ENCODE measurements at places on chromosomes 5 and 9. TPM values are rescaled to one million over a fixed set of nuclear protein-coding genes. Genes with fewer than 3 reads are reported as not detected.

DNA sequence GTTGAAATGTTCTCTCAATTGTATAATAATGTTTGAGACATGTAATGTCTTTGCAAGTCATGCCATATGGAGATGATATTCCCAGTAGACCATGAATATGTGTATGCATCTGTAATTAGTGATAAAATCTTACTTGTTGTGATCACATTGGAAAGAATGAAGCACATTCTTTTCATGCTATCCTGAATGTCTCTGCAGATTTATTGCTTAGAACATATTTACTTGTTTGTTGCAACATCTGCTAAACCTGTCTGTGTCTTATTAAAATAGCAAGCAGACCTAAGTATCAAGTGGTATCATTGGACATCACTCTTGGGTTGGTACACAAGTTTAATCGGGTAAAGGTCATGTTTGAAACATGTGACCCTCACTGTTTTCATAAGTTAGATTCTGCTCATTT lies 265.5 kb upstream of the CD180 start:
- no peak for DNase-seq

- DNase-seq = no peak
Observed at GRCh38 chr5:107247427-107247826, 423.3 kb downstream of the EFNA5 start.

C5orf52 gene
- not detected for polyA plus RNA-seq

DNA sequence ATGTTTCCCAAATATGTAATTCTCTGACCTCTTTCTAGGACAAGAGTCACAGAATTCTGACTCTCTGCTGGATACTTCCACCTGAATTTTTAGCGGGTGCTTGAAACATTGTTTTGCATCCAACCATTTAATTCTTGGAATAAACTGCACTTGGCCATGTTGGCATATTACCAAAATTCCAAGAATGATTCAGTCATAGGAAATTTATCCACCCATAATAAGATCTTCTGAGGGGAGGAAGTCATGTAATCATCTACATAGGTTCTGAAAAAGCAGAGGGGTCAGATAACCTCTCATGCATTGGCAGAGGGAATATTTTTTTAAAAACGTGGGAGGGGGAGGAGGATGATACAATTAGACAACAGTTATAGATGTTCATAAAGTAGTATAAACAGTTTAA lies 156.9 kb downstream of the PAM start:
- no peak for DNase-seq

- DNase-seq = no peak
Observed at GRCh38 chr5:1831257-1831656, 30.1 kb downstream of the NDUFS6 start.

GRCh38 chr5:119336845-119337580 lies 18.8 kb upstream of the TNFAIP8 start:
- no peak for DNase-seq

DNA sequence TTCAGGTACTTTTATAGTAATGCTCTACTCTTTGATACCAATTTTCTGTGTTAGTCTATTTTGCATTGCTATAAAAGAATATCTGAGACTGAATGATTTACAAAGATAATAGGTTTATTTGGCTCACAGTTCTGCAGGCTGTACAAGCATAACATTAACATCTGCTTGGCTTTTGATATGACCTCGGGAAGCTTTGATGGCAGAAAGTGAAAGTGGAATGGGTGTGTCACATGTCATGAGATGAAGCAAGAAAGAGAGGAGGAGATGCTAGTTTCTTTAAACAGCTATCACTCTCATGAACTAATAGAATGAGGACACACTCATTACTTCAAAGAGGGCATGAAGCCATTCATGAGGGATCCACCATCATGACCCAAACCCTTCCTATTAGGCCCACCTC lies 270.9 kb upstream of the IL12B start:
- DNase-seq = no peak

GRCh38 chr5:40780858-40781257 lies 17.3 kb downstream of the PRKAA1 start:
- no peak for DNase-seq

DNA sequence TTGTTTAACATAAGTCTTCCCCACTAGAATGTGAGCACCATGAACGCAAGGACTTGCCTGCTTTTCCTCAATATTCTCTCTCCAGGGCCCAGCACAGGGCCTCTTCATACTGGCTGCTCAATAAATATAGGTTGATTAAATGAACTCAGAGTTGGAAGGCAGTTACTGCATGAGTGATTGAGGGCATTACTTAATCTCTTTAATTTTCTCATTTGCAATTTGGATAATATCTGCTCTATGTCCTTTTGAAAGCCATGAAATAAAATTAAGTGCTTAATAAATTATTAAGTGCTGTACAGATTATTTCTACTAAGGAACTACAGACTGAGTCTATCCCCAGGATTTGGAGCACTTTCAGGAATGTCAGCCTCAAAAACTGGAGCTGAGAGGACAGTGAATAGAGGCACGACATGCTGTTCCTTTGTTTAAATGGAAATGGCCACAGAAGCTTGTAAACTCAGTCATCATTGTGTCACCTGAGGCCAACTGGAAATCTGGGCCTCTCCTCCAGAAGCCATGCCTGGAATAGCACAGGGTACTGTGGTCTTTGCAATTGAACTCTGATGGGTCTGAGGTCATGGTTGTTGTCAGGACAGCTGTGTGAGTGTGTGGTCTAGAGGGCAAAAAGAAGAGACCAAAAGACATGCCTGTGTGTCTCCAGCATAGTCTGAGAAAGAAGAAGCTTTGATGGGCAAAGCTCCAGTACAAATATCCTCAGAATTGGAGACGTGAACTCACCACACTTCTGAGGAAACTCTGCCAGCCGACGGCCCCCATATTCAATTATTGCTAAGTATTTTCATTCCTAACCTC lies 86.1 kb downstream of the SH3TC2 start:
- no peak for DNase-seq

DNA sequence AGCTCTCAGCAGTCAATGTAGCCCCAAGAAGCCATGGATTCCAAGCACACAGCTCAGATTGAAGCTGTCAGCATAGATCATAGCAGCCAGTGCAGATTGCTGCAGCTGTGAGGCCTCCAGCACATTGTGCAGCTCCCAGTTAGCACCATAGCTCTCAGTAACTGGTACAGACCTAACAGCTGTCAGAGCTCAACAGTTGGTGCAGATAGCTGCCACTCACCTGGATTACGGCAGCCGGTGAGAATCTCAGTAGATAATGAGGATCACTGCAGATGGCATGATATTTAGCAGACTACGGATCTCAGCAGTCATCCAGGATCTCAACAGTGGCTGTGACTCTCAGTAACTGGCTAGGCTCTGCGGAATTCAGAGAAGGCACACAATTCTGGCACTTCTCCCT lies 500.4 kb downstream of the TUSC1 start:
- DNase-seq = no peak

OXCT1 gene
- 44.1 TPM for polyA plus RNA-seq

- DNase-seq = no peak
Observed at GRCh38 chr9:74963056-74963455, 10.3 kb upstream of the C9orf40 start.

DNA sequence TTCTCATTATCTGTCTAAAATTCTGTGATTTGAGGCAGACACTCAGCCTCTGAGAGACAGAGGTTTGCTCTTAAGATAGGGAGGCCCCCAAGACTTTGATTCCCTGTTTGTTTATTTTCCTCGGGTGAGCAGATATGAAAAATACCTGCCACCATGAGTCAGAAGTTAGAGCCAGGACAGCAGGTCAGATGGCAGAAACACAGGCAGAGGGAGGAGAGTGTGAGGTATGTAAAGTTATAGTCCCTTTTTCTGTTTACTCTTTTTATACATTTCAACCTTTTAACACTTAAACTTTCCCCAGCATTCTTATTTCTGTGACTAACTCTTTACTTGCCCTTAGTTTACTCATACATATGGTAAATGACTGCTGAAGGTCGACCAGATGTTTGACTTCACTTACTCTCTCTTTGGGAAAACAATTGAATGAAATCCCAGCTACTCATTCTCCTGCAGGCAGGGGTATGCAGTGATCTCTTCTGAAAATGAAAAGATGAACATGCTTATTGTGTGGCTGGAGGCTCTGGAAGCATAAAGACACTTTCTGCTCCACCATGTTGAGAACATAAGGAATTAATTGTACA lies 383.8 kb downstream of the NTRK2 start:
- DNase-seq = no peak

ABCA1 gene
- polyA plus RNA-seq = 25.9 TPM

DNA sequence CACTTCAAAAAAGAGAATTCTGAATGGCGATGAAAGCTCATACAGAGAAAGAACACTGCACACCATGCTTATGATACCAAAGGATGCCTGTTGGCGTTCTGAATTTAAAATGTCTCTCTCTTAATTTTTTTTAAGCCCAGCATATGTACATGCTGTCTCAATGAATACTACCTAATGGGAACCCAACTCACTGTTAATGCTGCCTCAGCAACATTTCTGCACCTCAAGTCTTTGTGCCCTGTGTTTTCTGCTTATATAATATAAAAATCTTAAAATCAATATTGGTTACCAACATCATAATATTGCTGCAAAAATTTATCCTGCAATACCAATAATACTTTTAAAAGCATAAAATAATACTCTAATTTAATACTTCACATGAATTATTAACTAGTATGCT lies 44.1 kb upstream of the POU5F2 start:
- no peak for DNase-seq

GRCh38 chr5:36145311-36145710 lies 6.4 kb downstream of the LMBRD2 start:
- DNase-seq = no peak

GRCh38 chr5:82601077-82601476 lies 322.9 kb upstream of the RPS23 start:
- no peak for DNase-seq

NDST1 gene
- 6.4 TPM for polyA plus RNA-seq

DNA sequence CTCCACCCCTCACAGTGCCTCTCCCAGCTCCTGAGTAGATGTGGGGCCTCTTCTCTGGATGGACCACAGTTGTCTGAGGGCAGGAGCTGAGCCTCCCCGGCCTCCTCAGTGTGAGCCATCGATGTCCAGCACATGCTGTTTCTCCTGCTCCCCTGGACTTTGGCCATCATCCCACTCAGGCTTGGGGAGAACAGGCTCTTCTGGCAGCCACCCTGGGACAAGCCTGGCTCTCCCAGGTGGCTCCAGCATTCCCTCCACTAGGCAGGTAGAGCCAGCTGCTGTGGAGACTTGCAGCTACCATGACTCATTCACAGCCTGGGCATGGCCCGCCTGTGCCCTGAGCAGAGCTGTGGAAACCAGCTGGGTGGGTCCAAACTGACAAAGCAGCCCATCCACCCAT lies 77.0 kb downstream of the CSNK1A1 start:
- no peak for DNase-seq

CYSRT1 gene
- polyA plus RNA-seq = 2.8 TPM

DNA sequence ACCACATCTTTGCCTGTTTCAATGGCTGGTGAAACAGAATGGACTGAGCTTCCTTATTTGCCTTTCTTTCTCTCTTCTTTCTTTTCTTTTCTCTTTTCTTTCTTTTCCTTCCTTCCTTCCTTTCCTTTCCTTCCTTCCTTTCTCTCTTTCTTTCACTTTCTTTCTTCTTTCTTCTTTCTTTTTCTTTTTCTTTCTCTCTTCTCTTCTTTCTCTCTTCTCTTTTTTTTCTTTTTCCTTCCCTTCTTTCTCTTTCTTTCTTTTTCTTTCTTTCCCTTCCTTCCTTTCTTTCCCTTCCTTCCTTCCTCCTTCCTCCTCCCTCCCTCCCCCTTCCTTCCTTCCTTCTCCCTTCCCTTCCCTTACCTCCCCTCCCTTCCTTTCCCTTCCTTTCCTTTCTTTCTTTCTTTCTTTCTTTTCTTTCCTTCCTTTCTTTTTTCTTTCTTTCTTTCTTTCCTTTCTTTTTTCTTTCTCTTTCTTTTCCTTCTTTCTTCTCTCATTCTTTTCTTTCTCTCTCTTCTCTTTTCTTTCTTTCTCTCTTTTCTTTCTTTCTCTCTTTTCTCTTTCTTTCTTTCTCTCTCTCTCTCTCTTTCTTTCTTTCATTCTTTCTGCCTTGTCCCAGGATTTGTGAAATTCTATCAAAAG lies 50.1 kb upstream of the MCTP1 start:
- DNase-seq = no peak

- no peak for DNase-seq
Observed at GRCh38 chr9:131382850-131383729, 10.8 kb upstream of the PRRC2B start.

- DNase-seq = no peak
Observed at GRCh38 chr9:6689893-6690674, 44.6 kb upstream of the GLDC start.

GRCh38 chr5:102787134-102787533 lies 32.0 kb downstream of the PAM start:
- no peak for DNase-seq

FOXI1 gene
- 1.3 TPM for polyA plus RNA-seq

DNA sequence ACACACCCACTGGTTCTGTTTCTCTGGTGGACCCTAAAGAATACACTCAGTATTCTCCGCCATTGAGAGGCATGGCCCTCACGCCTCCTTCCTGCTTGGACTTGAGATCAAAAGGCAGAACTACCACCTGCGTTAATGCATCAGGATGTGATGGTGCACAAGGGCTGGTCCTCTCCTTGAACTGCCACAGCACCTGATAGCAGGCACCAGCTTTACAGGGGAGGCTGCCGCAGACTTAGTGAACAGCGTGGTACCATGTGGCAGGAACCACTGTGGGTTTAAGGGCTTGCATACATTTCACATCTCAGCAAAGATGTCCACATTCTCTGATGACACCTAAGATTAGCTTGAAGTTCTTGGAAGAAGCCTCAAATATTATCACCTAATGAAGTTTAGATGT lies 208.7 kb downstream of the GADD45G start:
- no peak for DNase-seq

- no peak for DNase-seq
Observed at GRCh38 chr5:159341145-159341544, 10.9 kb upstream of the IL12B start.

DNA sequence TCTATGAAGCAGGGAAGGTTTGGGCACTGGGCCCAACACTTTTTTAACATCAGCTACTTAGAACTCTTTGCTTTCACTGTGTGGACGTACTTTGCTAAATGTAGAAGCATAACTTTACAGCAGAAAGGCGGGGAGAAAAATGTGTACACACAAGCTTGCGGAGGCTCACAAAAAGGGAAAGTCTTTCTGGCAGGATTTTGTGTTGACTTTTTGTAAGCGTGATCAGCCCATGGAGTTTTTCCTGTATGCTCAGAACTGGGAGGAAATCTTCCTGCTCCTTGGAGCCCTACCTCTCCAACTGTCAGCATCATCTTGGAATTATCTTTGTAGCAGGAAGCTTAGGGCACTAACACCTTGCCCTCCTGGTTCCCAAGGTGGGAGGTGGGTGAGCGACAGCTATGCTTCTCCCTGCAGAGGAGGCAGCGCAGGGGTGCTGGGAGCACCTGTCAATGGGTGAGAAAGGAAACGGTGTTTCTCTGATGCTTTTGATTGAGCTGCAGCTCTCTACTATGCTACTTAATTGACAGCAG lies 321.9 kb downstream of the GADD45G start:
- DNase-seq = no peak

Data from thymus (tissue), 14 donors.